Heart right ventricle (tissue), 16 donors: ENCODE measurements at places on chromosomes 6 and 20. TPM values are rescaled to one million over a fixed set of nuclear protein-coding genes. Genes with fewer than 3 reads are reported as not detected.

PPP1R3G gene
- total RNA-seq: 7.1 TPM

COL10A1 gene
- total RNA-seq: 0.09 TPM

WFDC10B gene
- total RNA-seq: not detected

- H3K36me3 ChIP-seq: no peaks in the 10 kb centered on the region
- H3K27me3 ChIP-seq: no peaks in the 10 kb centered on the region
- peak; percentile 87 for DNase-seq
- peak within 1 kb of the TSS; percentile 81 for H3K27ac ChIP-seq
- H3K4me3 ChIP-seq: peak within 1 kb of the TSS; percentile 79
Measured at GRCh38 chr6:90296341-90297114, at the start of gene BACH2. Gene BACH2, minus strand, starts transcription at chr6:90296843. Its CDS starts 287,999 bp downstream, at chr6:90008844.

DNA sequence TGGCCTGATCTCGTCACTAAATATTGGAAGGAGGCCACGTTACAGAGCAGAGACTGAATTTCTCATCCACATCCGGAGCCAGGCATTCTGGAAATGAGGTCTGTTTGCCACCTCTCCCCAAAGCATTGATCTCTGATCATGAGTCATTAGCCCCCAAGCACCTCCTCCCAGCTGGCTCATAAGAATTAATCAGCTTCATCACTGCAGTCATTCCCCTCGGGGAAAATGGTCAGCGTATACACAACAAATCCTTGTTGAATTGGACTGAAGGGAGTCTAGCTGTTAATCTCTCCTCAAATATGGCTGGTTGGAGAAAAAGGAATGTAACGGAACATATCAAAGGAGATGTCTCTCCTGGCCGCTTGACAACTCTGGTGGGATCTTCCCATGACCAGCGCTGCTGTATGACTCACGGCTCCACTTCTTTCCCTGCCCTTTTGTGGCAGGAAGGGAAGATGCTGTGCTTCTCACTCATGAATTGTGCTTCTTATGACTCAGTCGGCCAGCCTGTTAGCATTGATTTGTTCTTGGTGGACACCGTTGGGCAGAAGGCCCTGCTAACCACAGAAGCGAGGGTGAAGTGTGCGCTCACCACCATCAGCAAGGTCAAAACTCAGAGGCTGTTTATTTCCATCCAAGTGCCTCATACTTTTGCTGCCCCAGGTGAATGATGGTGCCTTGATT lies 76.7 kb downstream of the RNF182 start:
- no peak overlapping the region for H3K4me3 ChIP-seq
- H3K36me3 ChIP-seq: no peaks in the 10 kb centered on the region
- no peak for DNase-seq
- no peak overlapping the region for H3K27ac ChIP-seq
- peaks cover 13% of the 10 kb centered on the region for H3K27me3 ChIP-seq
- no peaks in the 10 kb centered on the region for H3K4me1 ChIP-seq

DNA sequence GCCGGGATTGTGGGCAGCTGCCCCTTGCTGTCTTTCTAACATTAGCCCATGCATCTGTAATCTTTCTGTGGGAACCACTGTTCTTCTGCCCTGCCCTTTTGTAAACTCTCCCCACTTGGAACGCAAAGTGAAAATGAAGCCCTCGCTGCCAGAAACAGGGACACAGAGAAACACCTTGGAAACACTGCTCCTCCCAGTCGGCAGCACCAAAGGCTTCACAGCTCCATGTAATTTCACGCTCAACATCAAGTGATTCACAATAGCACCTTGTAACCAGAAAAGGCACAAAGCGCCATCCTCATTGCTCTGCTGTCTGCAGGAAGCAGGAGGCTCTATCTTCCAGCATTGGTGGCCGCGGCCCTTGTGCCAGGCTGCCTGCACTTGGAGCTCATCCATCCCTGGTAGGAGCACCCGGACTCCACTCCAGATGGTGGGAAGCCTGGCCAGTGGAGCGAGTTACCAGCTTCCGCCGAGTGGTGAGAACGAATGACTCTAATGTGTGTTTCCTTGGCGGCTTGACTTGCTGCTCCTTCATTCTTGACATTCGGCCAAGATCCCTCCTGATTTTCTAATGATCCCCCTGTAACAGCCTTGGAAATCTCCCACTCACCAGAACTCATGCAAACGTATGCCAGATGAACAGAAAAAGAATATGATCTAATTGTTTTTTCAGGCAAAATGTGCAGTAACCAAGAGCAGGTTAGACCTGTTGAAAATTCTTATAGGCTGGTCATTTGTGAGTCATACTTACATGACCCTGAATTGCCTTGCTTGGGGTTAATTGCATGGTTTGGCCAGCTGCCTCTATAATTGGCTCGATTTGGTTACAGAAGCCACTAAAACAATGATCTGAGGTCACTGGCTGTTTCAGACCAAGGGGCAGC lies 169.1 kb upstream of the CDYL start:
- no peak overlapping the region for H3K4me3 ChIP-seq
- no peaks in the 10 kb centered on the region for H3K36me3 ChIP-seq
- H3K27me3 ChIP-seq: no peaks in the 10 kb centered on the region
- no peak overlapping the region for H3K27ac ChIP-seq
- peak; percentile 29 for DNase-seq
- peaks cover 9% of the 10 kb centered on the region for H3K4me1 ChIP-seq

- DNase-seq: no peak
- no peak overlapping the region for H3K4me3 ChIP-seq
- no peaks in the 10 kb centered on the region for H3K36me3 ChIP-seq
- H3K27me3 ChIP-seq: no peaks in the 10 kb centered on the region
- no peak overlapping the region for H3K27ac ChIP-seq
- no peaks in the 10 kb centered on the region for H3K4me1 ChIP-seq
Measured at GRCh38 chr6:20379231-20379630, 22.4 kb upstream of the E2F3 start.
